ENCODE measurements at places on chromosomes 6 and 20. TPM values are rescaled to one million over a fixed set of nuclear protein-coding genes. Genes with fewer than 3 reads are reported as not detected.

- peak; percentile 94 for DNase-seq
Measured at GRCh38 chr6:138724015-138724414, 49.6 kb upstream of the CCDC28A start.

HLA-DRB1 gene
- total RNA-seq: 2.0 TPM

DNA sequence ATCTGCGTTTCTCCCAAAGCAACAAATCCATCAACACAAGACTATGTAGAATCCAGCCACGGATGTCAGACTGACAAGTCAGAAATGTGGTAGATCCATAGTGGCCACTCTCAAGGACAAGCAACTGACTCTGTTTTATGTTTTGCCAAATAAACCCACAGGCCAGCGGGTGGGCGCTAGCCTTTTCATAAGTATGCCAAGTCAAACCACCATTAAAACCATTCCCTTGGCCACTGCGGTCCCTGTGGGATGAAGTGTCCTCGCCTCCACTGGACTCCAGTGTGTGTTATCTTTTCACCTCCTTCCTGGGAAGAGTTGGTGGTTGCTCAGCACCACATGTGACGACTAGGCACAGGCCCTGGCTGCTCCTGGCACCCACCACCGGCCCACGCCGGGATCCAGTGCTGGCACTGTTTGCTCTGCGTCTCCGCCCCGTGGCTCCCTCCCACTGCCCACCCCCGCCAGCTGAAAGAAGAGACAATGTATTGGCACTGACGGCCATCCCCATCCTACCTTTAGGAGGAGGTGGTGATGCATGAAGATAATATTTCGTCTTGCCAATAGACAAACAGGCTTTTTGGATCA lies 103.4 kb downstream of the FOXC1 start:
- DNase-seq: no peak

DNA sequence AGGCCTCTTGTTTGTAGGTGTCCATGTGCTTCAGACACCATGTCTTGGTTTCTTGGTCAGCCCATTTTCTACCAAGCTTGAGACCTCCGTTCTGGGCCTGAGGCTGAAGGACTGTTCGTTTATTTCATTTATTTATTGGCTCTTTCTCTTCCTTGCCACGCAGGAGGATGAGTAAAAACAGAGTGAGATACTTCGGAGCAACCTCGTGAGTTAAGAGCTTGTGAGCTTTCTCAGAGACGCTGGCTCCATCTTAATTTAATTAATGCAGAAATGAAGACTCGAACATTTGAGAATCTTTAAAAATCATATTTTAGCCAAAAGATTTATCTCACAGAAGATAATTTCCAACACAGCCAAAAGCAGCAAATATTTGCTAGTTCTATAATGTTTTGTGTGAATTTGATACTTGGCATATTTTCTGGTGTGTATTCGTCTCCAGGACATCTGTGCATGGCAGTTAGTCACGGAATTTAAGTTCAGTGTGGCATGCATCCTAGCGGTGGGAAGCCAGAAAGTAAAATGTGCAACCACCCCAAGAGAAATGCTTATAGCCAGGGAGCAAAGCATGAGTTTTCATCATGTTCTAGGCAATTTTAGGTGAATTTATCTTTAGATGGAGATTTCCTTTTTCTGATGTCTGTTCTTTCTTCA lies 76.0 kb downstream of the THBS2 start:
- no peak for DNase-seq

RNF217 gene
- 13.0 TPM for total RNA-seq

TFAP2C gene
- total RNA-seq: 1.5 TPM

DNA sequence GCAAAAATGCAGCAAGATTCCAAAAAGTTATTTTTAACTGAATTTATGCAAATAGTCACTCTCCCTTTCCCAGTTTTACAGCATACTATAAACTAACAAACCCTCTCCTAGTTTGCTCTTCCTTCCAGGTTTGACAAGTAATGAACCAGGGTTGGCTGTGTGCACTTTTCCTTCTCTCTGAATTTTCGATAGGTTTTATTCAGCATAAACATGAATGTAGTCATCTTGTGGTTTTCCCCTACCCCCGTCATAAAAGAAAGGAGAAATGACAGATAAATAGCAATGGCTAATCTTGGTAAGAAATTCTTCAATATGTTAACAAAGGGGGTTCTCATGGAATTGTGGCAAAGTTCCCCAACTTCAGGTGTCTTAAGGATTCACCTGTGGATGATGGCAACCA lies 26.3 kb downstream of the PRDM1 start:
- no peak for DNase-seq

DNA sequence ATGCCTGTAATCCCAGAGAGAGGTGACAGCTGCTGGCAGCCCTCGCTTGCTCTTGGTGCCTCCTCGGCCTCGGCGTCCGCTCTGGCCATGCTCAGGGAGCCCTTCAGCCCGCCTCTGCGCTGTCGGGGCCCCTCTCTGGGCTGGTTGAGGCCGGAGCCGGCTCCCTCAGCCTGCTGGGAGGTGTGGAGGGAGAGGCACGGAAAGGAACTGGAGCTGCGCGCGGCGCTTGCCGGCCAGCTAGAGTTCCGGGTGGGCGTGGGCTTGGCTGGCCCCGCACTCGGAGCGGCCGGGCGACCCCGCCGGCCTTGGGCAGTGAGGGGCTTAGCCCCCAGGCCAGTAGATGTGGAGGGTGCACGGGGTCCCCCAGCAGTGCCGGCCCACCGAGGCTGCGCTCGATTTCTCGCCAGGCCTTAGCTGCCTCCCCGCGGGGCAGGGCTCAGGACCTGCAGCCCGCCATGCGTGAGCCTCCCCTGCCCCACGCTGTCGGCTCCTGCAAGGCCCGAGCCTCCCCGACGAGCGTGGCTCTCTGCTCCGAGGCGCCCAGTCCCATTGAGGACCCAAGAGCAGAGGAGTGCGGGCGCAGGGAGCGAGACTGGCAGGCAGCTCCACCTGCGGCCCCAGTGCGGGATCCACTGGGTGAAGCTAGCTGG lies 34.6 kb downstream of the C6orf52 start:
- DNase-seq: no peak

GRCh38 chr6:20946022-20946421 lies 411.8 kb downstream of the CDKAL1 start:
- DNase-seq: peak; percentile 99

GRCh38 chr6:133697666-133698065 lies 191.2 kb upstream of the TCF21 start:
- no peak for DNase-seq

ARG1 gene
- total RNA-seq: not detected

VGLL2 gene
- not detected for total RNA-seq

DNA sequence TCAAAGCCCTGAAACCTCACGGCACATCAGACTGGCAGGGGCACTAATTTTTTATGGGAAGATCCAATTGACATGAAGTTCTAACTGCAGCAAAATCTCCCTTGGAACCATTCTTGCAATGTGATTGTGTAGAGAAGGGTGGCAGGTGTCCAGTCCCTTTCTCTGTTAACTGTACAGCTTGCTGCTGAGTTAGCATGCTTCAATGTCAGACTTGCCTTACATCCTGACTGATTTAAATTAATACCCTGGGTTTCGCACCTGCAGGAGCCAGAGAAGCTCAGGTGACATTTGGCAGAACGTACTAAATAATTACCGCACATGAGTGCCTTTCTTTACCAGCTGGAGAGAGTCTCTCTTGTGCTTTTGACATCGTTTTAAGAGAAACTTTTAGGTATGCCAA lies 123.0 kb downstream of the DOK5 start:
- no peak for DNase-seq

DNA sequence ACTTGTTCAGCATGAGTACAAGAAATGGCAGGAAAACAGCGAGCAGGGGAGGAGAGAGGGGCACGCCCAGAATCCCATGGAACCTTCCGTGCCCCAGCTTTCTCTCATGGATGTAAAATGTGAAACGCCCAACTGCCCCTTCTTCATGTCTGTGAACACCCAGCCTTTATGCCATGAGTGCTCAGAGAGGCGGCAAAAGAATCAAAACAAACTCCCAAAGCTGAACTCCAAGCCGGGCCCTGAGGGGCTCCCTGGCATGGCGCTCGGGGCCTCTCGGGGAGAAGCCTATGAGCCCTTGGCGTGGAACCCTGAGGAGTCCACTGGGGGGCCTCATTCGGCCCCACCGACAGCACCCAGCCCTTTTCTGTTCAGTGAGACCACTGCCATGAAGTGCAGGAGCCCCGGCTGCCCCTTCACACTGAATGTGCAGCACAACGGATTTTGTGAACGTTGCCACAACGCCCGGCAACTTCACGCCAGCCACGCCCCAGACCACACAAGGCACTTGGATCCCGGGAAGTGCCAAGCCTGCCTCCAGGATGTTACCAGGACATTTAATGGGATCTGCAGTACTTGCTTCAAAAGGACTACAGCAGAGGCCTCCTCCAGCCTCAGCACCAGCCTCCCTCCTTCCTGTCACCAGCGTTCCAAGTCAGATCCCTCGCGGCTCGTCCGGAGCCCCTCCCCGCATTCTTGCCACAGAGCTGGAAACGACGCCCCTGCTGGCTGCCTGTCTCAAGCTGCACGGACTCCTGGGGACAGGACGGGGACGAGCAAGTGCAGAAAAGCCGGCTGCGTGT lies 11.6 kb downstream of the TNFAIP3 start:
- no peak for DNase-seq

- DNase-seq: peak; percentile 76
Measured at GRCh38 chr20:50335105-50335504, 144.5 kb downstream of the CEBPB start.

BHLHE23 gene
- total RNA-seq: not detected

MUC22 gene
- total RNA-seq: not detected

FOXF2 gene
- total RNA-seq: 3.8 TPM

DNA sequence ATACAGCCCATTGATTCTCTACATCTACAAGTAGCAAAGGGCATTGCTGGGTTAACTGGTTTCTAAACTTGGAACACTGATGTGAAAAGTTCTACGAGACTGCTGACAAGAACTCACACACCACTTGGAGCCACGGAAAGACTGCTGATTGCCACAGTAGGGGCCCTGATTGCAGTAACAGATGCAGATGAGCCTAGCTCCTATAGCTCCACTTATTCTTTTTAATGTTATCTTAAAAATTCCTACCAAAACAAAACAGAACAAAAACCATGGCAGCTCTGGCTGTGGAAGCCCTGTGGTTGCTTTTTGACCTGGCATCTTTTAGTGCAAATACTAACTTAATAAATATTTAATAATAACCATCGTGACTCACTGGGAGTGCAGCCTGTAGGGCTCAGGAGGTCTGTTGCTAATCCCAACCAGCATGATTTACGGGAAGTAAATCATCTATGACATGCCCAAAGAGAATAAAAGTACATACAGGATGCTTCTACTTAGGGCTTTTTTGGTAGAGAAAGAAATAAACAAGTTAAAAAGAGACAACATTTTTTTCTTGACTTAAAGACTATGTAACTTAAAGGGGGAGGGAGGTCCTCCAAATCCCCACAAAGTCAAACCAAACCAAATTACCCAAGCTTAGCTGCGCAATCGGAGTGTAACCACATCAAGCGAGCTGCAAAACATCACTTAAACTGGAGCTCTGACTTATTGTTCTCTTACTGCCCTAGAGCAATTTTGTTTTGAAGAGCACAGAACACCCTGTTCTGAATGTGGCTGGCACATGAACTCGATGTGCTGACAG lies 87.2 kb downstream of the FKBP5 start:
- DNase-seq: peak; percentile 79

LZTS3 gene
- 5.2 TPM for total RNA-seq

RGL2 gene
- 14.6 TPM for total RNA-seq

DNA sequence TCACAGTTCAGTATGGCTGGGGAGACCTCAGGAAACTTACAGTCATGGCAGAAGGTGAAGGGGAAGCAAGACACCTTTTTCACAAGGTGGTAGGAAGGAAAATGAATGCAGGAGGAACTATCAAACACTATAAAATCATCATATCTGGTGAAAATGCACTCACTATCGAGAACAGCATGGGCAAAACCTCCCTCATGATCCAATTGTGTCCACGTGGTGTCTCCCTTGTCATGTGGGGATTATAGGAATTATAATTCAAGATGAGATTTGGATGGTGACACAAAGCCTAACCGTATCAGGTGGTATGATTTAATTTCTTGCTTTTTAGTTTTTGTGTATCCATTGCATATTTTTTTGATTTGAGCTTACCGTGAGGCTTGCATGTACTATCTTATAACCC lies 133.2 kb upstream of the SYNCRIP start:
- no peak for DNase-seq

DNA sequence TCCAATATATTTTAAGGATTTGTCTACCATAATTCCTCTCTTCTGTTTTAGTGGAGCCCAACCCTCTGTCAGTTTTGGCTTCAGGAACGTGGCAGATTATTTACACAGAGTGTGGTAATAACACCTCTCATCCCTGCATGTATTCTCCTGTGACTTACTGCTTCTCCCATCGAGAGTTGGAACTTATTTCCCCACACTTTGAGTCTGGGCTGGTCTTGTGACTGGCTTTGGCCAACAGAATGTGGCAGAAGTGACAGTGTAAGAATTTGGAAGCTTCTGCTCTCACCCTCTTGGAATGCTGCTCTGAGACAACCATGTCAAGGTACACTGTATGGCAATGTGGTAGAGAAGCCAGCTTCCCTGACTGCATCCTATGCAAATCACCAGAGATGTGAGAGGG lies 407.7 kb downstream of the EPM2A start:
- DNase-seq: no peak

DNA sequence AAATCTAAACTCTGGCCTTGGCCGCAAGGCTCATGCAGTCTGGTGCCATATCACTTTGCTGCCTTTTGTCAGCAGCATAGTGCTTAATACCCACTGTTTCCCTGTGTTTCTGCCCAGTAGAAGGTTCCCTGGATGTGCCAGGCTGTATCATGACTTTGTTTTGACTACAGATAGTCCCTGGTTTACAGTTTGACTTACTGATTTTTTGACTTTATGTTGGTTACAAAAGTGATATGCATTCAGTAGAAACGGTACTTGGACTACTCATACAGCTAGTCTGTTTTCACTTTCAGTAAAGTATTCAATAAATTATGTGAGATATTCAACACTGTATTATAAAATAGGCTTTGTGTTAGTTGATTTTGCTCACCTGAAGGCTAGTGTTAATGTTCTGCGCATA lies 19.0 kb downstream of the RALY start:
- no peak for DNase-seq

DNA sequence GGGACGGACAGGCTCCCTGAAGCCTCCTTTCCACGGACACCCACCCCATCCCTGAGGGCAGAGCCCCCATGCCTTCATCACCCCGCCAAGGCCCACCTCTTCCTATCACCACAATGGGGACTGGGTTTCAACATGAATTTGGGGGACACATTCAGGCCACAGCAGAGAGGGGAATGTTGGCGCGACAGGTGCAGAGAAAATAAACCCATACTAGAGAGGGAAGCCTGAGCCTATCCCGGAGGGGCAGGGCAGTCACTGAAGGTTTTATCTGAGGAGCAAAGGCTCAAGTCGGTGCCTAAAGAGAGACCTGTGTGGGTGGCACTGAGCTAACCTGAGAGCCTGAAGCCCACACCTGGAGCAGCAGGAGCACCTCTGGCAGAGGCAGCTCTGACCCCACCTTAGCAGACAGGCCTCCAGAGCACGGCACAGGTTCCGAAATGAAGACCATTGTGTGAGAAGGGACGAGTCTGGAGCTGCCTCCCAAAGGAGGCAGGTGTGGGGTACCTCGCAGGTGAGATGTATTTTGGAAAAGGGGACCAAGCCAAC lies 180.6 kb upstream of the PDE10A start:
- DNase-seq: no peak

DNA sequence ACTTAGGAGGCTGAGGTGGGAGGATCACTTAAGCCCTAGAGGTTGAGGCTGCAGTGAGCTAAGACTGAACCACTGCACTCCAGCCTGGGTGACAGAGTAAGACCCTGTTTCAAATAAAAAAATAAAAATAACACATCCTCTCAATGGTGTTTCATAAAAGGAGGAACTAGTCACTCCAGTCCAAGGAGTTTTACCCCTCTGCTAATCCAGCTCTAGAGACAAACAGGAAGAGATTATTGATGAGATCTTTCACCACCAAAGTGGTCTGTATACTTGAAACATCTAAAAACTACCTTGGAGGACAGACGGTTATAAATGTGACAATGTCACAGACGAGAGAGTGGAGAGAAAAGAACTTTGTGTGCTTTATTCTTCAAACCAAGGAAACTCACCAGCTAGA lies 58.2 kb downstream of the PIGU start:
- no peak for DNase-seq

Data from SK-MEL-5 (cell line).